AG04449 (cell line): ENCODE measurements at places on chromosomes 4 and X.

DNA sequence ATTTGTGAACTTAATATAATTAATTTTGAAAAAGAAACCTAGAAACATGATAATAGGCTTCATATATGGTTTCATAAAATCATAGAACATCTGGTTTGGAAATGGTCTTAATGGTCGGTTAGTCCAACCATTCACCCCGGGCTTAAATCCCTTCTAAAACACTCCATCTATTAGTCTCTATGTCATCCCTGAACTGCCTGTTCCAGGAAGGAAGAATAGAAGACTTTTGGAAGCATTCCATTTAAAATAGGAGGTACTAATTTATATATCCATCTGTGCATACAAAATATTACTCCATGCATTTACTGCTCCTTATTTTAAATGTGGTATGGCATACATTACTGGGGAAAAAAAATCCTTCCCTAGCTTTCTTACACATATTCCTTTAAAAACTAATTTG lies 262.2 kb upstream of the DDX53 start:
- no peak for DNase-seq

DNA sequence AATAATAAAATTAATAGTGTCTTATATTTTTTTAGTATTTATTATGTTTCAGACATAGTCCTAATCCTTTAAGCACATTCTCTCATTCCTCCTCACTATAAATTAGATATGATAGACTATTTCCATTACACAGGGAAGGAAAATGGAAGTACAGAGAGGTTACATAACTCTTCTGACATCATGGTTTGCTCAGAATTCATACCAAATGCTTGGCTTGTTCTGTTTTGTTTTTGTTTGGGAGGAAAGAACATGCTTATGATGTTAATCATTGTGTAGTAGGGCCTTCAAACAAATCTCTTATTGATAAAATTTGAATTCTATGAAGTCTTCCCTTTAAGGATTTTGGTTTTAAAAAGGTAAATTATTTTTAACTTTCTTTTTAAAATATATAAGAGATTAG lies 59.5 kb downstream of the RXFP1 start:
- DNase-seq, result no peak

DNA sequence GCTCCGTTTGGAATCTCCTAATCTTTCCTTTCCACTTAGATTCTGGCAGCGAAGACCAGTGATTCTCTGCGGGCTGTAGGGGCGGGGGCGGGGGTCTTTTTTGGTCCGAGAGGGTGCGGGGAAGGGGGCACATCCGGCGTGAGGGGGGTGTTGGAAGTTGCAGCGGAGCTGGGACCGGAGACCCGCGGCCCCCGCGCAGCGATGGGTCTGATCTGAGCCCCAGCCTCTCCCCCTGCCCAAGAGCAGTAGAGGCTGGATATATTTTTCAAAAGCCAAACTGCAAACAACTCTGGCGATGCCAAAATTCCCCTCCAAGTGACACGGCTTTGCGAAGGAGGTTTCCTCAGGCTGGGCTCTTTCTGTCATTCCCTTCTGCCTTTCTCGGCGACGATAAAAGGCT lies 355 bp downstream of the GRID2 start:
- no peak for DNase-seq

GRCh38 chrX:72052415-72053090 lies 79.2 kb downstream of the RTL5 start:
- DNase-seq, result no peak

- DNase-seq, result no peak
Measured at GRCh38 chr4:143407474-143407873, 70.8 kb downstream of the GAB1 start.
